Activated T-helper 2 cell treated with anti-CD3 and anti-CD28 coated beads, Interferon-gamma antibody, Interleukin-2, Interleukin-4, amounts not matched to agents 10 μg/mL and 5 μg/mL and 100 μg/mL, durations not matched to agents 14 hours and 24 hours and 36 hours (primary cell): ENCODE measurements at places on chromosomes 4 and X. TPM values are rescaled to one million over a fixed set of nuclear protein-coding genes. Genes with fewer than 3 reads are reported as not detected.
A peak's percentile ranks its signal among the peaks of the same experiment; 100 is the strongest.

- H3K27me3 ChIP-seq = no peaks in the 10 kb centered on the region
- H3K36me3 ChIP-seq = no peaks in the 10 kb centered on the region
- H3K4me1 ChIP-seq = no peaks in the 10 kb centered on the region
- DNase-seq = no peak
- H3K27ac ChIP-seq = no peak overlapping the region
These were observed 57.2 kb downstream of the SCML2 start for GRCh38 chrX:18297251-18297650.

DNA sequence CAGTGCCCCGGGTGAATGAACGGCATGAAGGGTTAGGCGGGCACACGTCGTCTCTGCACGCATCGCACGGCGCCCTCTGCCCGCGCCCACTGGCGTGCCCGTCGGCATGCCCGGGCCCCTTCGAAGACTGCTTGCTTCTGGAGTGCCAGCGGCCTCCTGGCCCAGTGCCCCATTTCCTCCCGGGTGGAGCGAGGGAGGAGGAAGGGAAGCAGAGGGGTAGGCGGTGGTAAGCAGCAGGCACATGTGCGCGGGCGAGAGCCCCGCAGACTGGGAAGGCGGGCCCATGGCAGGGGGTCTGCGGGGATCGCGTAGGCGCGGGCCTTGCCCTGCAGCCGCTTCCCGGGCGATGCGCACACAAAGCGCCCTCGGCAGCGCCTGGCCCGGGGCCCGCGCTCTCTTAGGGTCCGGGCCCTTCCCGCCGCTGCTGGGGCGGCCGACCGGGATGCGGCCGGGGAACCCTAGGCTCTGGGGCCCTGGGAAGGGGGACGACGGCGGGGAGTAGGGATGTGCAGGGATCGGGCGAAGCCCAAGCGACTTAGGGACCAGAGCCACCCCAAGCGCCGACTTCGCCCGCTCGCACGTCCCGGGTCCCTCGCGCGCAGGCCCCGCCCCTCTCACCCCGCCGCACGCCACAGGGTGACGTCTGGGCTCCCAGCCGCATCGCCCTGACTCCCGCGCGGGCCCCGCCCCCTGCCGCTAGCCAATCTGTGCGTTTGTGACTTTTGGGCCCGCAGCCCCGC, 866 bp upstream of the EMD start:
- H3K4me3 ChIP-seq = peak overlapping the region; percentile 75
- peaks cover 13% of the 10 kb centered on the region for H3K36me3 ChIP-seq
- H3K4me1 ChIP-seq = peaks cover 11% of the 10 kb centered on the region
- H3K27ac ChIP-seq = peak overlapping the region; percentile 81
- no peaks in the 10 kb centered on the region for H3K27me3 ChIP-seq
- no peak for DNase-seq

GRCh38 chrX:119505945-119506344, 37.7 kb downstream of the SLC25A5 start:
- no peak overlapping the region for H3K27ac ChIP-seq
- H3K27me3 ChIP-seq = peaks cover 2% of the 10 kb centered on the region
- peaks cover 5% of the 10 kb centered on the region for H3K4me1 ChIP-seq
- H3K36me3 ChIP-seq = no peaks in the 10 kb centered on the region
- no peak for DNase-seq

- no peak for DNase-seq
- H3K27me3 ChIP-seq = no peaks in the 10 kb centered on the region
- no peak overlapping the region for H3K4me3 ChIP-seq
These were observed 63.0 kb downstream of the MAPK10 start for GRCh38 chr4:86296865-86297264.

DNA sequence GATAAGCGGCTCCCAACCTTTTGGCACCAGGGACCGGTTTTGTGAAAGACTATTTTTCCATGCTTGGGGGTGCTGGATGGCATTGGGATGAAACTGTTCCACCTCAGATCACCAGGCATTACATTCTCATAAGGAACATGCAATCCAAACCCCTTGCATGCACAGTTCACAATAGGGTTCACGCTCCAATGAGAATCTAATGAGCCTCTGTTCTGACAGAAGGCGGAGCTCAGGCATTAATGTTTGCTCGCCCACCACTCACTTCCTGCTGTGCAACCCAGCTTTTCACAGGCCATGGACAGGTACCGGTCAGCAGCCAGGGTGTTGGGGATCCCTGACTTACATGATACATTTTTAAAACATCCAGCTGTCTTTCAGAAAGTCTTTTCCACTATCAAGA, 187.3 kb downstream of the SLC39A8 start:
- H3K36me3 ChIP-seq = no peaks in the 10 kb centered on the region
- H3K4me3 ChIP-seq = no peak overlapping the region
- no peak overlapping the region for H3K27ac ChIP-seq
- H3K27me3 ChIP-seq = no peaks in the 10 kb centered on the region
- H3K4me1 ChIP-seq = no peaks in the 10 kb centered on the region
- no peak for DNase-seq

GRCh38 chr4:26815199-26815598, 45.4 kb upstream of the STIM2 start:
- no peaks in the 10 kb centered on the region for H3K27me3 ChIP-seq
- no peaks in the 10 kb centered on the region for H3K36me3 ChIP-seq
- H3K4me1 ChIP-seq = peaks cover 5% of the 10 kb centered on the region

- no peaks in the 10 kb centered on the region for H3K4me1 ChIP-seq
- no peaks in the 10 kb centered on the region for H3K27me3 ChIP-seq
- no peak for DNase-seq
- H3K27ac ChIP-seq = no peak overlapping the region
These were observed 374.8 kb downstream of the PDGFC start for GRCh38 chr4:156596706-156597329.

DNA sequence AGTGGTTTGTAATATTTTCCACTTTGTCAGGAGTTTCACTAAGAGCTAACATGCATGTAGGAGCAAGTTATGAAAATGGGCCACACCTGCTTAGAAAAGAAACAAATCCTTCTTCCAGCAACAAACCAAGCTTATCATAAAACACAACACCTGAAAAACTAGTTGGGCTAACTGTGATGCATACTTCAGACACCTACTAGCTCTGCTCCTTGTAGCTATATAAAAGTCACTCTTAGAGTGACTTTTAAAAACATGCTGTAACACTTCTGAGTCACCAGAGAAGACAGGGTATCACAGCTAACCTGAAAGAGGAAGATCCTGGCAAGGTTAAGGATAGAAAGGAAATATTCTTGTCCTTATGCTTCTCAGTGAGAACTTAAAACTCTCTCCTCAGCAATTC, 3.6 kb upstream of the SLAIN2 start:
- no peak overlapping the region for H3K27ac ChIP-seq
- peaks cover 35% of the 10 kb centered on the region for H3K4me1 ChIP-seq
- H3K27me3 ChIP-seq = peaks cover 3% of the 10 kb centered on the region
- H3K4me3 ChIP-seq = no peak overlapping the region
- no peaks in the 10 kb centered on the region for H3K36me3 ChIP-seq
- DNase-seq = no peak

- no peak overlapping the region for H3K27ac ChIP-seq
- no peak for DNase-seq
- H3K36me3 ChIP-seq = no peaks in the 10 kb centered on the region
- H3K27me3 ChIP-seq = no peaks in the 10 kb centered on the region
These were observed 56.2 kb upstream of the AFAP1 start for GRCh38 chr4:7995866-7996265.

DNA sequence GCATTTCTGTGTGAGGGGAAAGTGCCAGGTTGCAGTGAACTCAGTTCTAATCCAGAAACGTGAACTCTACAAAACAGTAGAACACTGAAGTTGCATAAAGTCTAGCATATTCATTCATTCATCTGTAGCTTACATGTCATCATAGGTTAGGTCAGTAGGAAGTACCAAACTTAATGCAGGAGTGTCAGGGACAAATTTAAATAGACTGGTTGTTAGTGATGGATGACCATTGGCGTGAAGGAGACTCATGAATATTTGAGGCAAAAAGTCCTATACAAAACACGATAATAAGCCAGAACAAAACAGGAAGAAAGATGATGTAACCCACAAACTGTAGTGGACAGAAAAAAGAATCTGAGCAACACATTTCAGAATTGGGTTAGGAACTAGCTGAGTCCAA, 592.8 kb upstream of the PCDH10 start:
- H3K4me1 ChIP-seq = no peaks in the 10 kb centered on the region
- no peaks in the 10 kb centered on the region for H3K27me3 ChIP-seq
- H3K27ac ChIP-seq = no peak overlapping the region
- no peak overlapping the region for H3K4me3 ChIP-seq

DNA sequence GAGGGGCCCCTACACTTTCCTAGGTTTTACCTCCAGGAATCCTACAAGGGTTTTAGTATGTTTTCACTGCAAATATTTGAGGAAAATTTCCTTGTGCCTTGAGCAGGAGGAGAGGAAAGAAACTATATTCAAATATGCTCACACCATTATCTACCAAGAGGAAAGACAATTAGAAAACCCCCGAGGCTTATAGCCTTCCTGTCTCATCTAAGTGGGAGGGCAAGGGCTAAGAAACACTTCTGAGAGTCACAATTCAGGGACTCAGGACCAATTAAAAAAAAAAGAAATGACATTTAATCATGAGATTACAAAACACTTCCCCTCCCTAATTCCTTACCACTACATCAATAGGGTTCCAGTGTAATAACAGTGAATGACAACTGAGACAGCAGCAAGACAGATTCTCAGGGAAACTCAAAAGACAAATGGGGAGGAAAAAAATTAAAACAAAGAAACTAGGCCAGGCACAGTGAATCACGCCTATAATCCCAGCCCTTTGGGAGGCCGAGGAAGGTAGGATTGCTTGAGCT, 45.6 kb downstream of the ATRX start:
- H3K4me3 ChIP-seq = no peak overlapping the region
- peaks cover 27% of the 10 kb centered on the region for H3K4me1 ChIP-seq
- DNase-seq = no peak
- H3K27ac ChIP-seq = peak overlapping the region; percentile 38
- peaks cover 11% of the 10 kb centered on the region for H3K36me3 ChIP-seq

- no peaks in the 10 kb centered on the region for H3K4me1 ChIP-seq
- no peak for DNase-seq
- H3K4me3 ChIP-seq = no peak overlapping the region
- H3K36me3 ChIP-seq = no peaks in the 10 kb centered on the region
- H3K27me3 ChIP-seq = no peaks in the 10 kb centered on the region
These were observed 815.1 kb upstream of the POU3F4 start for GRCh38 chrX:82692991-82693390.

DNA sequence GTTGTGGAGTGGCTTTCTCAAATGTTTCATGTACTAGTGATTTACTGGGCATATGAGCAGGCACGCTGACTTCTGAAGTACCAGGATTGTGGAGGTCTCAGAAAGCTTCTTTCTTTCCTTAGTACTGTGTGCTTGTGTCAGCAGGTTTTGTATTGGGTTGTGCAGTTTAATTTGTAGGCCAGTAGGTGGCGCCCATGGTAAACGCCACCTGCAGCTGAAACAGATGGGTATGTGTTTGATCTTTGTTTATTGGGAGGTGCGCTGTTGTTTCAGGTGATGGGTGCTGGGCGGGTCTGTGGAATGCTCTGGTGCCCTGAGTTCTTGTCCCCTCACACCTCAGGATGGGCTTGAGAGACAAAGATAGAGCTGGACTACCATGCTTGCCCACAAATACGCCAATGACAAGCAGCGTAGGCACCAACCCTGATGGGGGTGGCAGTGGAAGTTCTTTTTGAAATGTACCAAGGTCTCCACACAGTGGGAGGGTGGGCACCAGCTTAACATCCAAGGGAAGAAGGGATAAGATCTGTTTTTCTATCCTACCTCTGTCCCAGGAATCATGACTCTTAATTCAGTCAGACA, 141.5 kb downstream of the RPS6KA6 start:
- DNase-seq = no peak
- H3K27me3 ChIP-seq = no peaks in the 10 kb centered on the region
- no peaks in the 10 kb centered on the region for H3K4me1 ChIP-seq
- no peak overlapping the region for H3K4me3 ChIP-seq
- no peaks in the 10 kb centered on the region for H3K36me3 ChIP-seq

- no peak overlapping the region for H3K27ac ChIP-seq
- H3K4me3 ChIP-seq = no peak overlapping the region
- H3K27me3 ChIP-seq = no peaks in the 10 kb centered on the region
- H3K4me1 ChIP-seq = peaks cover 5% of the 10 kb centered on the region
- DNase-seq = no peak
These were observed 5.2 kb downstream of the PNMA5 start for GRCh38 chrX:152988536-152989291.

GRCh38 chr4:122917731-122918130, 4.7 kb downstream of the NUDT6 start:
- DNase-seq = no peak
- peaks cover 10% of the 10 kb centered on the region for H3K36me3 ChIP-seq
- no peak overlapping the region for H3K27ac ChIP-seq
- H3K4me3 ChIP-seq = no peak overlapping the region
- no peaks in the 10 kb centered on the region for H3K27me3 ChIP-seq

- H3K27ac ChIP-seq = no peak overlapping the region
- H3K27me3 ChIP-seq = peaks cover 6% of the 10 kb centered on the region
- H3K4me3 ChIP-seq = no peak overlapping the region
- H3K4me1 ChIP-seq = no peaks in the 10 kb centered on the region
- no peak for DNase-seq
- no peaks in the 10 kb centered on the region for H3K36me3 ChIP-seq
These were observed 44.3 kb upstream of the DCLK2 start for GRCh38 chr4:150033901-150034300.

GC gene
- total RNA-seq = not detected in 2 replicates

MAGEA10 gene
- total RNA-seq = not detected in 2 replicates

C4orf54 gene
- not detected in 2 replicates for total RNA-seq

RAI2 gene
- total RNA-seq = 0.16 TPM in 2 replicates

SASH3 gene
- total RNA-seq = 89.8 and 102 TPM in 2 replicates

PRR32 gene
- total RNA-seq = not detected in 2 replicates

GRIA3 gene
- not detected in 2 replicates for total RNA-seq
